Hair follicle dermal papilla cell (primary cell): ENCODE measurements at places on chromosomes 11 and 22. TPM values are rescaled to one million over a fixed set of nuclear protein-coding genes. Genes with fewer than 3 reads are reported as not detected.

FAM180B gene
- total RNA-seq, result 0.24 TPM in 1 of 2 replicates, not detected in the other

SYT7 gene
- total RNA-seq, result 0.61 and 0.65 TPM in 2 replicates

OR5A1 gene
- not detected in 2 replicates for total RNA-seq

KLHDC7B gene
- 0.12 TPM in 1 of 2 replicates, not detected in the other for total RNA-seq

PPFIBP2 gene
- total RNA-seq, result 42.6 and 60.0 TPM in 2 replicates
